Astrocyte (in vitro differentiated cells and primary cell): ENCODE measurements at places on chromosomes 11 and 22.

DNA sequence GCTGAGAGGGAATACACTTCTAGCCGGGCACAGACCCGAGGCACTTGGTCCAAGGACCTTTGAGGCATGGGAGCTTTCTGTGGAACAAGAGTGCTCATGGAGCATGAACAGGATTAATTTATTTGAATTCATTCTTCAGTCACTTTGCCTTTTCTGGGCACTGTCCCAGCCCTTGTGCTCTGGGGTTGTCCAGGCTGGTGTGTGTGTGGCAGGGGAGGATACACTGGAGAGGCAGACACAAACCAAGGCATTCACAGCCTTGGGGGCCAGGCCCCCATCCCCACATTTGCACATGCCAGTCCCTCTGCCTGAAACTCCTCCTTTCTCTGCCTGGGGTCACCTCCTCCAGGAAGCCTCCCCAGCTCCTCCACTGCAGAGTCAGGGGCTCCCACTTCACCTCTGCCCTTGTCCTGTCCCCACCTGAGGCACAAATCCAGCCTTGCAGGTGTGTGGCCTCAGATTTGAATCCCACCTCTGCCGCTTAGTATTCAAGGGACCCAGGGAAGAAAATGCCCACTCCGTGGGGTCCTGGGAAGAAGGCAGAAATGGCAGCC is 55.5 kb downstream of the MYO7A start:
- no peak for DNase-seq

DNA sequence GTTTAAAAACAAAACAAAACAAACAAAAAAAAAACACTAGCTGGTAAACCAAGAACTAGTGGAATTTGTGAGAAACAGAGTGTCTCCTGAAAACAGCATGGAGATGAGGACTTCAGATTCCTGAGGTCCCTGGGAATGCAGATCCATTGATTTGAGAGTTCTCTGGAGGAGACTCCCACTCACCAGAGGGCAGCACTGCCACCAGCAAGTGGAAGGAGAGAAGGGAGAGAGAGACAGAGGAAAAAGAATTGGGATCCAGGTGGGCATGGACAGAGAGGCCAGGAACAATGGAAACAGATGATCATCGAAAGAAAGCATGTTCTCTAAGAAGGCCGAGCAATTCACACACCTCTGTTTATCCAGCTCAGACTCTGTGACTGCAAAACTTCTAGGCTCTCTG is 31.8 kb downstream of the ETS1 start:
- no peak for DNase-seq

- no peak for DNase-seq
Measured at GRCh38 chr11:90803366-90803765, 580.5 kb upstream of the CHORDC1 start.

DNA sequence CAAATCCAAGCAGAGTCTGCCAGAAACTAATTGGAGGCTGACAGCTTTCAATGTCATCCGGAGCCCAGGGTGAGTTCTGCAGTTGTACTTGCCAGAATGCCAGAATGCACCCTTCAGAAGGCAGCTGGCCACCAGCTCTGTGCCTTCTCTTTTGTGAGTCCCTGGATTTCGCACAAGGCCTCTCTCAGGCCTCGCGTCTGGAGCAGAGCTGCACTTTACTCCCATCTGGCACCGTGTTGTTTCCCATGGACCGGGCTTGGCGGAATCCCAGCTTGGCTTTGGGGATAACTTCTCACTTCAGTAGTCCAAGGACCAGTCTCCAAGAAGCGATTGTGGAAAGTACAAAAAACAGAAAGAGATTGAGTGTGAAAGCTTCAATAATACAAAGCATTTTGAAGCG is 451.3 kb upstream of the KIRREL3 start:
- DNase-seq, result no peak

- peak; percentile 90 for DNase-seq
Measured at GRCh38 chr11:35363854-35364780, 55.2 kb downstream of the SLC1A2 start.

DNA sequence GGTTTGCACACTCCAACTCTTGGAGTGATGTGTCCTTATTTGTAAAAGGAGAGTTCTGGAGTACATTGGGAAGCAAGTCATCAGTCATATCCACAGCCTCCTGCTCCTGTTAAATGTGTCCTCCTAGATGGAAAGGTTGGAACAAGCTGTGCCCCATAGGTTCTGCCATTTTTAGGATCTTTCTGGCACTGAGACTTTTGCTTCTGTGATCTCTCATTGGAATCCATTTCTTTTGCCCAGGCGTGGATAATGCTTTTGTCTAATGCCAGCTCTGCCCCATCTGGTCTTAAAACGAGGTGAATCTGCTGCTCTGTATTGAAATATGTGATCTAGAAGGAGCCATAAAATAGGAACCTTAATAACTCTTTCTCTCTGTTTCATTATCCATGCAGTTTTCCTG is 66.4 kb downstream of the ZBTB16 start:
- DNase-seq, result no peak

- DNase-seq, result no peak
Measured at GRCh38 chr11:92324890-92325289, 100.3 kb downstream of the FAT3 start.

DNA sequence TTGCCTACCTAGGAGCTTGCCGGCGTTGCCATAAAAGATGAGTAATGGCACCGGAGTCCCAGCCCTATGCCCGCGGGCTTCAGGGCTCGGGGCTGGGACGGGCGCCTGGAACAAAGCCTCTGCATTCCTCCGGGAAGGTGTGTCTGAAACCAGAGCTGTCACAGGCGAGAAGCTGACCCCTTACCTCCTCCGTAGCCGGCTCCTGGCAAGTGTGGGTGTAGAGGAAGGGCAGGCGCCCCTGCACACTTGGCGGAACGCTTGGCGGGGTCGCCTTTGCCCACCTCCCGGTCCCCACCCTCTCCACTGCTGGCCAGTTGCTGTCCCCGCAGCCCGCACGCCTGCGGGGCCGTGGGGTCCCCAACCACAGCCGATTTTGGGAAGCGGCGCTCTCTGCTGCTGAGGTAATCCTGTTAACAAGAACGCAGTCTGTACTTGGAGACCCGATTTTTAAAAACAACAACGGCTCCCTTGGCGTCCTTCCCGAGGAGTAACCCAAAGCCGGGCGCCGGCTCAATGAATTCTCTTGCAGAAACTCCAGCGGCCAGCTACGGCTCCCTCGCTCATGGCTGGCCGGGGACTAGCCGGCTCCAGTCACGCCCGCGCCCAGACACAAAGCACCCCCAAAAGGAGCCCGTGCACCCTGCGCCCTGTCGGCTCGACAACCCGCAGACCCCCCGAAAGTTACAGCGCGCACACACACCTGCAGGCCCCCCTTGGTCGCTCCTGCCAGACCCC is 89.2 kb downstream of the PLEKHA7 start:
- peak; percentile 37 for DNase-seq

DNA sequence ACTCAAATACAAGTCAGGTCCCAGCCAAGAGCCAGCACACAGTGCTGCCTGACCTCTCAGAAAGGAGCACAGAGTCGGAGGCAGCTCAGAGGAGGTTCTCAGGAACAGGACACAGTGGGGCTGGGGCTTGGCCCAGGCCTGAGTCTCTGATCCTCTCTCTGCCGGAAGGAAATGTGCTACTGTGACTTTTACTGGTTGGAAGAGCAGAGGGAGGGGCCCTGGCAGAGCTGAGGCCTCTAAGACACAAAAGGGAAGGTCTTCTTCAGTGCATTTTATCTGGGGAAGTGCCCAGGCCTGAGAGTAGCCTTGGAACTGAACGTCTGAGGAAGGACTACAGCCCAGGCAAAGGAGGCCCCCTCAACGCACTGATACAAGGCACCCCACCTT is 16.2 kb upstream of the CASTOR1 start:
- DNase-seq, result no peak
